ENCODE measurements at places on chromosomes 4 and X. TPM values are rescaled to one million over a fixed set of nuclear protein-coding genes. Genes with fewer than 3 reads are reported as not detected.

Gene XAGE1A
- total RNA-seq: not detected

Gene GABRQ
- total RNA-seq: not detected

Gene CLCN3
- 41.6 TPM for total RNA-seq

Gene PROM1
- 0.18 TPM for total RNA-seq

Gene RAB41
- not detected for total RNA-seq

Gene CENPE
- total RNA-seq: 20.8 TPM
